NCI-H187 treated with DMSO at 0.1 percent for 48 hours (cell line): ENCODE measurements at places on chromosomes 12 and 14.

DNA sequence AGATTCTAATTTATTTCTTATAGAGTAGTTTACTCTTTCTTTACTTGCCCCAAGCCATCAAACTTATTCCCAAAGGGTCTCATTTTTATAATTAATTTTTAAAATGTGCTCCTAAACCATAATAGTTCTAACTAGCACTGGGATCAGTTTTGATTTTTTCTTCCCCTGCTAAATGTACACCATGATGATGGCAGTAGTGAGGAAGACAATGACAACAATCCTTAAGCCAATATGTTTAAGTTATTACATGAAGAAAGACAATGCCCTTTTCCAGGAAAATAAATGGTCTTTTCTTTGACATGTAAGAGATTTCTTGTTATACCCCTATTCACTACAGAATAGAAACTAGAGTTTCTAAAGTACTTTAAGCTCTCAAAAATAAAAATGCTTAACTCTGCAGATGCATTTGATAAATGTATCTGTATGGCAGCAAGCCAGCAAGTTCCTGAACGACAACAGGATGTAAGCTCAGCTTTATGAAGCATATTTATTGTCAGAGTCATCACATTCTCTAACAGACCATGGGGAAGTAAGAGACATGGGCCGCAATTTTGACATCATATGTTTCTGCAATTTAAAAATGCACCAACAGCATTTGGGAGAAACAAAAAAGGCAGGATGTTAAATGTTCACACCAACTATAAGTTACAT lies 36.0 kb upstream of the SNX6 start:
- no peak for DNase-seq

DNA sequence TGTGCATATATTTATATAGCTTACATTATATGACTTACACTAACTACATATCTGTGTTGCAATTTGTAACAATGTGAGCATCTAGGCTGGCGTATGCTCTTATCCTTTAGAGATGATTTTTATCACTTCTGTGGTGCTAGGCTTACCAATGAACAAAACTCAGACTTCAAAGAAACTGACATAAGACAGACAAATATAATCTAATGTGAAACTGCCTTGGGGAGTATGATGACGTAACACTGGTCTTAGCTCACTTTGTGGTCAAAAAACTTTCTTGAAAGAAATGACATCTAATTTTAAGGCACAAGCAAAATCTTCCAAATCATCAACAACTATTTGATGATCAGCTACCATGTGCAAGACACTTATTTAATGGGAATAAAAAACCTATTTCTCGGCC lies 50.0 kb downstream of the SOX5 start:
- no peak for DNase-seq

- no peak for DNase-seq
Observed at GRCh38 chr14:97276573-97276972, 479.4 kb downstream of the VRK1 start.

- no peak for DNase-seq
Observed at GRCh38 chr14:101823511-101824120, 62.1 kb downstream of the PPP2R5C start.

DNA sequence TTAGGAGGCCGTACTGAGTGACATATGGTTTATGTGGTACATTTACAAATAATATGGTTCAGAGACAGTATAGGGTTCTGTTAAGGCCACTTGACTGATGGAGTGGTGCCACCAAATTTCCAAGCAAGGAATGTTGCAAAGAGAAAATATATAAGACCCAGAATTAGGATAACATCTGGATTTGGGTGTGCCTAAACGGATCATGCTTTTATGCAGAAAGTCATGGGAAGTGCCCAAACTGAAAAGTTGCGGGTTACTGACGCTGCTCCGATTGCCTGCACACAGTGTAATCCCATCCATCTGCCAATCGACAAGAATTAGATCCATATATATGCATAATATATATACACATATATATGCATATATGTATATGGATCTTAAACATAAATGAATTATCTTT lies 138.4 kb upstream of the DCN start:
- DNase-seq = no peak

- no peak for DNase-seq
Observed at GRCh38 chr12:104494137-104494792, 37.5 kb downstream of the CHST11 start.

GRCh38 chr12:125110641-125111360 lies 45.6 kb downstream of the AACS start:
- DNase-seq = no peak

- DNase-seq = no peak
Observed at GRCh38 chr14:75402867-75403413, 24.9 kb upstream of the JDP2 start.

DNA sequence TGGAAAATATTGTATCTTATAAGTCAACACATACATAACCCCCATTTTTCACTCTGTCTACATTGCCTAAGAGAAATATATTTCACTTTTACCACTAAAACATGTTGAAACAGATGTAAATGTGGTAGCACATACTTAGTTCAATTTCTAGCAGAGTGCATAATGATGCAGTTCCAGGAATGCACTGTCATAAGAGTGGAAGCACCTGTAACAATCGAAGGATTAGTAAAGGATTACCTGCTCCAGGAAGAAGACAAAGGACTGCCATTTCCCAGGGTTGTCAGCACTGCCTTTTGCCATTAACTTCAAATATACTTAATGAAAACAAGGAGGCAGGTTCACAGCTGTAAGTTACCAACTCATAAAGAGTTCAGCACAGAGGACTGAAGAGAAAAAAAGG lies 24.6 kb downstream of the DAD1 start:
- DNase-seq = no peak

DNA sequence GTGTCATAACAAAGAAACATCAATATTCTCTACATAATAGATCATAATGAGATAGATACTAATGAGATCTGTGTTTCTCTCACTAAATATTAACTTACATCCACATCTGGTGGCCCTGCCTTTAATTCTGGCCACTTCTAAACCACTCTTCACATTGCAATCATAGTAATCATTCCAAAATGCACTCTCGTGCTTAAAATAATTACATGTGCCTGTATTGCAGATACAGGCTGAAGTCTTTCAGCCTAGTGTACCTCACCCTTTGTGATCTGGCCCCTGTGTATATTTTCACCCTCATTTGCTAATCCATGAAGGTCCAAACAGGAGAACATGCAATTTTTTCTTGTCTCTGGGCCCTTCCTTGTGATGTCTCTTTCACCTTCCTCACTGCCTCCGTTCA lies 108.0 kb downstream of the LIN7A start:
- no peak for DNase-seq

DNA sequence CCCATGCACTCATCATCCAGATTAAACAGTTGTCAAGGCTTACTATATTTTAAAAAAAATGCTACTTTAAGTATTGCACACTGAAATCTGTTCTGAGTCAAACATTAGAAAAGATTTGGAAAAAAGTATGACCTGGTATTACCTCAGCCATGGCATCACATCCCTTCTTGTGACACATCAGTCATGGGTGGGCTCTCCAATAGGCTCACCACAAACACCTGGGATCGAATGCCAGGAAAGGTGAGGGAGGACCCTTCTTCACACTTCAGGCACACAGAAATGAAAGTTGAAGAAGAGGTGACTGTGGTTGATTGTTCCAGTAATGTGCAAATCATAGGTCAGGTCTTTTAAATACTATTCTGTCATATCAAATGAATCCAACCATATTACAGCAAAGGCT lies 36.6 kb upstream of the GZMB start:
- DNase-seq = no peak

- no peak for DNase-seq
Observed at GRCh38 chr14:49240383-49240782, 345.8 kb downstream of the RPS29 start.

GRCh38 chr12:104608998-104609397 lies 152.2 kb downstream of the CHST11 start:
- no peak for DNase-seq

DNA sequence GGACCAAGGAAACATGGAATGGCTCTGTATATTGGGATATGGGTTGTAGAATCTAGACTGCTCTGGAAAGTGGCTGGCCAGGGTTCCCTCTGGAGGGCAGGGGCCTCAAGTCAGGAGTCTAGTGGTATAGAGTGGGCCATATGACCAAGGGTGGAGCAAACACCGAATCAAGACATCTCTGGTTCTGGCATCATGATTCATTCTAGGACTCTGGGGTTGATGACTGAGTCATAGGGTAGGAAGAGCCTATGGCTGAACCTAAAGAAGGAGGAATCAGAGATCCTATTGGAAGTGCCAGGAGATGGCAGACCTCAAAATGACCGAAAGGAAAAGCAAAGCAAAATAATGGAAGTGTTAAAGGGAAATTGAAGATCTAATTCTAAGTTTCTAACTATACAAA lies 356.4 kb upstream of the PRICKLE1 start:
- no peak for DNase-seq

DNA sequence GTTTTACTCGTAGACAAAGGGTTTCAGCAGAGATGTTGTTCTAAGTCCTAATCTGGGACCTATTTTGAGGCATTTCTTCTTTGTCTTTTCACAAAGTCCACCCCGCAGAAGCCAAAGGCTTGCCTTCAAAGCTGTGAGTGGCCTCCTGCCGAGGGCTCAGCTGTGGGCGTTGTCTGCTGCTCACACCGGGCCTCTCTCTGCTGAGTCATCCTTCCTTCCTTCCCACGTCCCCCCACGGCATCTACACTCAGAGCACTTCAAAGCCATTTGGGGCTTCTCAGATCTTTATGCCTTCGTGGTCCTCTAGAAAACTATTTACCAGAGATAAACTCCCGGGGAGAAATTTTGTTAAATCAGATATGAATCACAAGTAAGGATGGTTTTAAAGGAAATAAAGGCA lies 115.9 kb upstream of the TMPO start:
- no peak for DNase-seq

GRCh38 chr14:80117876-80118275 lies 93.4 kb downstream of the DIO2 start:
- DNase-seq = peak; percentile 99

DNA sequence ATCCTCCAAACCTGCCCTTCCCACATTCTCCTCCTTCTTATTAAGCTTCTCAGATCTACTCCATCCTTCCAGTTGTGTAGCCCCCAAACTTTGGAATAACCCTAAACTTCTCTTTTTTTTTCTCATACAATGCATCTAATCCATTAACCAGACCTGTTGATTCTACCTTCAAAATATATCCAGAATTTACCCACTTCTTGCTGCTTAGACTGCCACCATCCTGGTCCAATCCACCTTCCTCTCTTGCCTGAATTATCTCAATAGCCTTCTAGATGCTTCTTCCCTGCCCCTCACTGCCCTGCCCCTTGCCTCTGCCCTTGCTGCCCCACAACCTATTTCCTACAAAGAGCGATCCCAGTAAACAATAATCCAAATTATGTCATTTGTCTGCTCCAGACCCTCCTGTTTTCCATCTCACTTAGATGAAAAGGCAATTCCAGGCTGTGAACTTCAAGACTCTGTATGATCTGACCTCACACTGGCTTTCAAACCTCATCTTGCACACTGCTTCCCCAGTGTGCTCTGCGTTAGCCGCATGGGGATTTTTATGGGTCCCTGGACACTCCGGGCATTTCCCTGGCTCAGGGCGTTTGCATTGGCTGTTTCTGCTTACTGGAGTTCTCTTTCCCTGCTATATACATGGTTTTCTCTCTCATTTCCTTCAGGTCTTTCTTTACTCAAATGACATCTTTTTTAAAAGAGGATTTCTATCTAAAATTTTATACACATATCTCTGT lies 42.6 kb upstream of the HIF1A start:
- DNase-seq = no peak

DNA sequence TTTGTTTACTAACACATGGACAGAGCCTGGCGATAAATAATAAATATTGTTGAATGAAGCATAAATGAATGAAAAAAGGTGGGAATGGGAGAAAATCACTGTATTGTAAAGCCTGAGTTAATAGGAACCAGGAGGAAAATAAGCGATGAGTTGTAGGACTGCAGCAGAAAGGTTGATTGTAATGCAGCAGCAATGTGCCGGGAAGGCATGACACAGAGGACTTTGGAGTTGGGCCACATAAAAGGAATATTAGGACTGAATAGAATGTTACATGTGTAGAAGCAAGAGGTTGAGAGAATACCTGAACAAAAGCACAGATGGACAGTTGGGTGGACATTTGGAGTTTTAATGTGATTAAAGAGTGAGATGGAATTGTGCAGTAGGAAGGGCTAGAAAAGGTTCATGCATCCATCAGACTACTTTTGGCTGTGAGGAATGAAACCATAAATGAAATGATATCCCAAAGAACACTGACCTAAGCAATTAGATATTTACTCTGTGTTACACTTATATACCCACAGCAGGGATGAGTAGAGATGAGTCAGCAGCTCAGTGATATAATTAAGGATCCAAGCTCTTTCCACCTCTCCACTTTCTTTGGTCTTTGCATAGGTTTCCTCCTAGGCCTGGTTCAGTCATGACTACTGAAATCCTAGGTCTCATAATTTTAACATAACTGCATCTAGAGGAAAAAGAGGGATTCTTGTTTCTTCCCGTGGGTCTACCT lies 55.4 kb downstream of the CCER1 start:
- no peak for DNase-seq

DNA sequence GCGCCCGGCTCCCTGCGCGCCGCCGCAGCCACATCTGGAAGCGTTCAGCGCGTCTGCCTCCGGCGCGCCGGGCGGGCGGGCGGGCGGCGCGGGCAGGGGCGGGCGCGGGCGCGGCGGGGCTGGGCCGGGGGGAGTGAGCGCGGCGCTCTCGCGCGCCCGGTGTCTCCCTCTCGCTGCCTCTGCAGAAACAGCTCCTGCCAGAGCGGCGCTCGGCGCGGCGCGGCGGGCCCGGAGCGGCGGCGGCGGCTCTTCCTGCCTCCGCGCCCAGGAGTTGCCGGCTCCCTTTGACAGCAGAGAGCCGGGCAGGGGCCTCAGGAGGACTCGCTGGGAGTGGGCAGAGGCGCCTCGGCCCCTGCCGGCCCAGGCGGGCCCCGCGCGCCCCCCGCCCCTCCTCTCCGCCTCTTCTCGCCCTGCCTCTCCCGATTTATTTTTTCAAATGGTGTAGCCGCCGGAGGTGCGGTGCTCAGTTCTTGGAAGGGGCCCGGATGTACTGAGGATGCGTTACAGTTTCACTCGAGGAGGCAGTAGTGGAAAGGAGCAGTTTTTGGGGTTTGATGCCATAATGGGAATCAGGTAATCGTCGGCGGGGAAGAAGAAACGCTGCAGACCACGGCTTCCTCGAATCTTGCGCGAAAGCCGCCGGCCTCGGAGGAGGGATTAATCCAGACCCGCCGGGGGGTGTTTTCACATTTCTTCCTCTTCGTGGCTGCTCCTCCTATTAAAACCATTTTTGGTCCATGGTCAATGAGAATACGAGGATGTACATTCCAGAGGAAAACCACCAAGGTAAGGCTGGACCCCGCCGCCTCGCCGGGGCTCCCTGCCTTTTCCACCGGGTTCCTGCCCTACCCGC lies at the start of gene CACNA1C:
CACNA1C (plus strand) TSS at position 162 of the 853 bp plus-strand sequence; CDS start at position 738, 576 bp downstream.
- no peak for DNase-seq

DNA sequence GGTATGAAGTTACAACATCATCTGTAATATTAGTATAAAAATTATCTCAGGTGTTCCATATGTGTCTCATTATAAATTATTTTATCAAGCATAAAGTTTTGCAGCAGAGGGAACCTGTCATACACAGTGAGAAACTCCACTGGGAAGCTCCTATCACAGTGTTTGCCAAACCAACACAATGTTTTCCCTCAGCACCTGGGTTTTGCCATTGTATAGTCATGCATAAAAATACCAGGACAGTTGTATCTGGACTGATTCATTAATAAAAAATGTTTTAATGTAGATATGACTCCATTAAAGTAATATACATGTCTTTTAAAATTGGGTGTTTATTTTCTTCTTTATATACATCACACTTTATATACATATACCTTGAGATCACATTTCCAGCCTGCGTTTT lies 56.6 kb downstream of the METTL25 start:
- DNase-seq = no peak

GRCh38 chr14:23013054-23013748 lies 3.3 kb upstream of the C14orf93 start:
- DNase-seq = no peak

- DNase-seq = no peak
Observed at GRCh38 chr14:60756847-60757246, 22.3 kb downstream of the MNAT1 start.
